ENCODE measurements at places on chromosomes 3 and 15.
A peak's percentile ranks its signal among the peaks of the same experiment; 100 is the strongest.

GRCh38 chr3:13544293-13544831, 4.6 kb upstream of the FBLN2 start:
- DNase-seq: peak; percentile 85

DNA sequence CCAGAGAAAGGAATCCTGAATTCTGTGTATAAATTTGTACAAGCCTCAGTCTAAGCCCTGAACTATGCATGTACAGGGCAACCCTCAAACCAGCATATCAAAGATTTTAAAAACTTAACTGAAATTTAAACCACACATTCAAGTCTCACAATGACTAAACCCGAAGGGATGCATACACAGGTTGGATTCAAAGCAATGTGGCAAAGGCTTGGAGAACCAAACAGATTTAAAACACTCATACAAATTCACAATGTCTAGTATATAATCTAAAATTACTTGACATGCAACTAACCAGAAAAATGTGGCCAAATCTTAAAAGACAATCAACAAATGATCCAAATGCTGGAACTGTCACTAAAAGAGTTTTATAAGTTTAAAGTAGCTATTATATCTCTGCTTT, 36.4 kb downstream of the CEP152 start:
- DNase-seq: no peak

GRCh38 chr3:105842449-105842848, 26.4 kb downstream of the CBLB start:
- DNase-seq: no peak

DNA sequence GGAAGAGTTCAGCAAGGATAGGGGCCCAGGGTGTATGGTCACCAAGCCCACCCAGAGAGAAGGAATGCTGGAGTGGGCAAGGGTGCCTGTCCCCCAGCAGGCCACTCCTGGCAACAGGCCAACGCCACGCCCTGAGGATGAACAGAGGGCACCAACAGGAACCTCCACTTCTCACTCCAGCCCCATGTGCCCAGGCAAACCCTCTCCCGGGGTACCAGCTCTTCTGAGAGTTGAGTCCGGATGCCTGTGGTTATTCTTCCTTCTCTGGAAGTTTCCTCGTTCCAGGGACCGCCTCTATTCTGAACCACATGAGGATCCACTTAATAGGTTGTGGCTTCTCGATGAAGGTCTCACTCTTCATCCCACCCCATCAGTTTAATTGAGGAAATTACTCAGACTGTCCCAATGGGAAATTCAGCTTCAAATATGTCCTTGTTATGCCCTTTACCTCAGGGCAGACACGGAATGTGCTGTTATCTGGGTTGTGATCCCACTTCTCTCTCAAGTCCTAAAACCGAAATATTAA, 114.3 kb downstream of the LIPC start:
- DNase-seq: no peak

DNA sequence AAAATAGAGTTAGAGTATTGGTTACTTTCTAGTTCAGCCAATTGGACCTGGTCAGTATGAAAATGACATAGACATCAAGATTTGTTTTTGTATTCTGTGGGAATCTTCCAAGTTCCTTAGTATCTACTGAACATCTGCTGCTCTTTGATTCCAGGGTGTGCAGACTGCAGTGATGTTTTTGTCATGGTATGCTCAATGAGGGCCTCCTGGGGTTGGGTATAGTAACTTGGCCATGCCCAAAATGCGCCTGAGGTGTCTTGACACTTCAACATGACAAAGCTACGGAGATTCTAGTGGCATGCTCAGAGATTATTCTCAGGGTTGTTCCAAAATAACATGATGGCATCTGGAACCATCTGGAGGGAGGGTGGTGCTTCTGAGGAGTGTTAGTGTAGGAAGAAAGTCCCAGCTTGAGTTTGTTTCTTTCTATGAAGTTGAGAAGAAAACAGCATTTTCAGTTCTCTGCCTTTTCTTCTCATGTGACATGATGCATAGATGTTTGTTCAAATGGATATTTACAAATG, 313.5 kb upstream of the TBL1XR1 start:
- no peak for DNase-seq

GRCh38 chr3:4582624-4583023, 89.5 kb downstream of the ITPR1 start:
- no peak for DNase-seq

DNA sequence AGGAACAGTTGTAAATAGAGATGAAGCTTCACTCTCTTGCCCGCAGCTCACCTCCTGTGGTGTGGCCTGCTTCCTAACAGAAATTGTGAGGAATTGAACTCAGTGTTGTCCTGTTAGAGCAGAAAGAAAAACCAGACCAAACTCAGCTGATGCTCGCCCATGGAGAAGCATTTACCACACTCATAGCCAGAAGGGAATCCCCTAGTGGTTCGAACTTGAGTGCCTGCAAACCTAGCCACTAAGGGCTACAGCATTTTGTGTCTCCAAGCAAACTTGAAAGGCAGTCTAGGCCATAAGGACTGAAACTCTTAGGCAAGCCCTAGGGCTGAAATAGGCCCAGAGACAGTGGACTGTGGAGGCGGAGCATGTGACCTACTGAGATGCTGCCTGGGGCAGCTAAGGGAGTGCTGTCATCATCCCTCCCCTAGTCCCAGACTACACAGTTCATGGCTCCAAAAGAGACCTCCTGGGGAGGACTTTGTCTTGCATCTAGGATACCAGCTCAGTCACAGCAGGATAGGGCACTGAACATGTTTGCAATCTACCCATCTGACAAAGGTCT, 44.5 kb upstream of the MCTP2 start:
- DNase-seq: no peak

DNA sequence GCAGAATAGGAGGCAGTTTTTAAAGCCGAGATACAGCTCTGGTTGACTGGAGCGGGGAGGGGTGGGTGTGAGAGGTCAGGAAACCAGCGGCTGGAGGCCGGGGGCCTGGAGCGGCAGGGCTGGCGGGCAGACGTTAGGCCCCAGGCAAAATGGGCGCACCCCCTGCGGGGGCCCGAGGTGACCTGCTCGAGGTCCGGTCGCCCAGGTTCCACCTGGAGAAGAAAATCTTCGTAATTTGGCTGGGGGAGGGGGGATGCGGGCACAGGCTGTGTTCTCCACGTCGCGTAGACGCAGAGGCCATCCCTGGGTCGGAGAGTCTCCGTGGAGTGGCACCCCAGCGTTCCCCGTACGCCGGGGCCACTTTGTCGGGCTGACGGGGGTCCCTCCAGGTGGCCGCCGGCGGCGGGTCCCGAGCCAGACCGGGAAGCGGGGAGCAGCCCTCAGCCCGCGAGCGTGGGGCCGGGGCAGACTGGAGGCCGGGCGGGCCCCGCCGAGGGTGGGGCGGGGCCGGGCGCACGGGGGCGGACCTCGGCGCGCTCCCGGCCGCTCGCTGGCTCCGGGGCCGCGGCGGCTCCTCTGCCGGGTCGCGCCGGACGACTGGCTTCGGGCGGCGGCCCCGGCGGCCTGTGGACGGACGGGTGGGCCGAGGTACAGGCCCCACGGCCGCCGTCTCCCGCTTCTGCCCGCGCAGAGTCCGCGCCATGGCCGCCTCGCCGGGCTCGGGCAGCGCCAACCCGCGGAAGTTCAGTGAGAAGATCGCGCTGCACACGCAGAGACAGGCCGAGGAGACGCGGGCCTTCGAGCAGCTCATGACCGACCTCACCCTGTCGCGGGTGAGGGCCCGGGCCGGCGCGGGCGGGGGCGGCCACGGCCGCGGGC, at the start of gene CRTC3:
CRTC3 (plus strand) TSS at position 553 of the 879 bp plus-strand sequence; CDS start at position 702, 149 bp downstream.
- no peak for DNase-seq

Data from stromal cell of bone marrow (primary cell).